Caudate nucleus (tissue), 63 donors: ENCODE measurements at places on chromosomes 5 and 9.

GRCh38 chr5:114565871-114566270, 204.0 kb downstream of the KCNN2 start:
- DNase-seq: no peak

GRCh38 chr9:1238407-1238806, 188.2 kb downstream of the DMRT2 start:
- DNase-seq: no peak

- DNase-seq: no peak
Measured at GRCh38 chr5:10936081-10936855, 175.2 kb upstream of the DAP start.

GRCh38 chr9:131020388-131020787, 11.4 kb downstream of the LAMC3 start:
- DNase-seq: no peak

DNA sequence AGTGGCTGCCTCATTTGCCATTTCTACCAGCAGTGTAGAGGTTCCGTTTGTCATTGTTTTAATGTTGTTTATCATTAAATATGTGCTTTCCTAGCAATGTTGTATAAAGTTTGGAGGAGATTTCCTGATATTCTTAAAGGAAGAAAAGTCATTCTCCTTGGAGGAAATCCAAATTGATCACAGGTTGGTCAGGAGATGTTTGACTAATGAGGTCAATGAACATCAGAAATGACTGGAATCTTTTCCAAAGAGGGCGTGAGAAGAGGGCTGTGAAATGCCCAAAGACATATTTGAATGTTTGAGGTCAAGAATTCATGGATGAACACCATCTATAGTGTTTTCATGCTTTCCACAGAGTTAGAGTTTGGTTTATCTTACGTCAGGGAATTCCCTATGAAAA, 471.3 kb downstream of the MAT2B start:
- no peak for DNase-seq

- DNase-seq: no peak
Measured at GRCh38 chr9:11871852-11872251, 821.3 kb upstream of the TYRP1 start.

DNA sequence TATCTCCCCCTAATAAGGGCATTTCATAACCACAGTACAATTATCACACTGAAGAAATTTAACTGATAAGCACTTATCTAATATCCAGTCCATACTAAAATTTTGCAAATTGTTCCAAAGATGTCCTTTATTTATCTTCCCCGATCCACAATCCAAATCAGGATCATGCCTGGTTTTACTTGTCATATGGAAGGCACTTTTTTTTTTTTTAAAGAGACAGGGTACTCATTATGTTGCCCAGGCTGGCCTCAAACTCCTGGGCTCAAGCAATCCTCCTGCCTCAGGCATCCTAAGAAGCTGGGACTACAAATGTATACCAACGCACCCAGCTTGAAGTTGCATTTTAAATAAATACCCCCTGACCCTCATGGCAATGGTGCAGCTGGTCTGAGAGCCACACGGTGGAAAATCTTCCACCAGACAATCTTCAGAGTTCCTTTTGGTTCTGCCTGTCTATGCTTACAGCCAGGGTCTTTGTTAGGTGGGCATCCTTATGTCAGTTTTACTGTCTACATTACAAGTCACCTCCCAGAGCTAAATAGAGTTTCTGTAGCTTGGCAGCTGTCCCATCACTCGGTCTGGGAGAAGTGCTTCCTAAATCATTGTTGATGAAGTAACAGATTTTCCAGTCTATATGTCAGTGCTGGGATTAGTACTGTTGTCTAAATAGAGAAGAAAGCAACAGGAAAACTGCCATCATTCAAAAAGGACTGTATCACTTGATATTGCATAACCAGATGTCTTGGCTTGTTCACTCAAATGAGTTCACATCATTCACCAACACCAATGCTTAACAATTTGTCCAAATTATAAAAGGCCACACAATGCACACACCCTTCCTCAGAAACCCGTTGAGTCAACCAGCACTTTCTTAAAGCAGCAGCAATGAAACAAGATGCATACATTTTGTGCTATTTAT, 26.4 kb downstream of the PTPN3 start:
- DNase-seq: no peak

DNA sequence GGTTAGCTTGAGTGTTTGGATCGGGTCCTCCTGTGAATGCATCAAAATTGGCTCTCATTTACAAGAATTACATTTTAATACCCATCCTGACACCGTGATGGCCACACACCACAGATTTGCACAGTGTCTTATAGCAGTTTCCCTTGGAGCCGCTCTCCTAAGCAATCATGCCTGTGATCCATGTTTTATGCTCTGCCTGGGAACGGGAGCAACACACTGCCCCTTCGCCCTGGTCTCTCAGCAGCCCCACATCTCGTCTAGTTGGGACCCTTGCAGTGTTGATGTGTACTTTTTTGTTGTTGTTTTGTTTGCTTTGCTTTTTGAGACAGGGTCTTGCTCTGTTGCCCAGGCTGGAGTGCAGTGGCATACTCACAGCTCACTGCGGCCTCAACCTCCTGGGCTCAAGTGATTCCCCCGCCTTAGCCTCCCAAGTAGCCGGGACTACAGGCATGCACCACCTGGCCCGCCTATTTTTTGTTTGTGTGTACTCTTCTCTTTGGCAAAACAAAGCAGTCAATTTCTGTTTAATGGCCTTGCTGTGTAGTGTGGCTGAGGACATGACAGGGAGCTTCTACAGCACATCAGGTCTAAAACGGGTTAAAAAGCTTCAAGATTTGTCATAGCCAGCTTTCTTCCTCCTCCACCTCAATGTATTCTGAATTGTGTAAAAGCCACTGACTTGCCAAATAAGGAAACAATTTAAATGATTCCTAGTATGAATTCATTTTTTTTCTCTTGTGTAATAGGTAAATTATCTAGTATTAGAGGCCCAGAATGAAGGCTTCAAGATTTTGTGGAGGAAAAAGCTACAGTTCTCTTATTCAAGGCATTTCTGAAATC, 101.6 kb upstream of the TBCA start:
- no peak for DNase-seq

DNA sequence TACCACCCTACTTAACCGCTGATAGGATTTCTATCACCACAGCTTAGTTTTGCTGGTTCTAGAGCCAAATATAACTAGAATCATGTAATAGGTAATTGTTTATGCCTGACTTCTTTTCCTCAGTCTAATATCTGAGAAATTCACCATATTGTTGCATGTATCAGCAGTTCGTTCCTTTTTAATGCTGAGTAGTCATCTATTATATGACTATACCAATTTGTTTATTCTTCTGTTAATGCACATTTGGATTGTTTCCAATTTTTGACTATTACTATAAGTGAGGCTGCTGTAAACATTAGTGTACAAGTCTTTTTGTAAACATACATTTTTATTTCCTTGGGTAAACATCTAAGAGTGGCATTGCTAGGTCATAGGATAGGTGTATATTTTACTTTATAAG, 25.9 kb downstream of the CSNK1G3 start:
- no peak for DNase-seq

DNA sequence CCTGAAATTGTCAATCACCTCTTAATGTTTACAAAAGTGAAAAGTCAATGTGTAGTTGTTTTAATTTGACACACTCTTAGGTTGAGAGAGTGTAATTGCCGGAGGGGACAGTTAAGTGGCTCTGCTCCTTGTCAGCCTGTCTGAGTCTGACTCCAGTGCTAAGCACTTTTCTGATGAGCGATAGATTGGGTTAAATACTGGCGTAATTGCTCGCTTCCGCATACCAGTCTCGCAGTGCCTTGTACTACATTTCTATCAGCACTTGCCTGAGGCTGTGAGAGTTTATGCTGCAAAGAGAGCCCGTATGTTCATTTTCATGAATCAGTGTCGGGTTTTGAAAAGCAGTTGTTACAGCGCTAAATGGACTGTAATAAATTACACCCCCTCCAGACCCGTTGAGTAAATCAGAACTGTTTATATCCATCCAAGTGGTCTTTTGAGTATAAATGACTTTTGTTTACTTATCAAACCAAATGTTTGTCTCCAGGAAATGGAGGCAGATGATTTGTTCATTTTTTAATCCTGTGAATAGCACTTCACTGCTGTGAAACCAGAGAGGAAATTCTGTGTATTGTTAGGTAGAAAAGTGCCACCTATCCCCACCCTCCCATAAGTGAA, 41.0 kb upstream of the DMRT3 start:
- DNase-seq: no peak

GRCh38 chr5:172325452-172325851, 41.9 kb upstream of the UBTD2 start:
- DNase-seq: no peak

DNA sequence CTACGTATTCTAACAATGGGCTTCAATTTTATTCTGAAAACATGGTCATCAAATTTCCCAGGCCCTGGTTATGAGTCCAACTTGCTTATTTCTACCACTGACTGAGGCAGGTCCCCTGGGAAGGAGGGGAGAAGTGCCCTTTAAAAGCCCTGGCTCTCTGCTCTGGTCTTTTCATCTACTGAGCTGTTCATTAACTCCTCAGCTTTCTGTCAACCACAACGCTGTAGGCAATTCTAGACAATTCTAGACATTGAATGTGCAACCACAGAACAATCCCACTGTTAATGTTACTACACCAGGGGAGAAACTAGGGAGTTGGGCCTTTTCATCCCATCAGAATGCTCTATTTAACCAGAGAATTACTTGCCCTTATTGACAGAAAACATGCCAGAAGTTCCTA, 10.0 kb downstream of the MOCS2 start:
- no peak for DNase-seq

- no peak for DNase-seq
Measured at GRCh38 chr5:143402017-143402552, 1.4 kb downstream of the NR3C1 start.

- no peak for DNase-seq
Measured at GRCh38 chr5:88780736-88781135, 102.2 kb downstream of the MEF2C start.

DNA sequence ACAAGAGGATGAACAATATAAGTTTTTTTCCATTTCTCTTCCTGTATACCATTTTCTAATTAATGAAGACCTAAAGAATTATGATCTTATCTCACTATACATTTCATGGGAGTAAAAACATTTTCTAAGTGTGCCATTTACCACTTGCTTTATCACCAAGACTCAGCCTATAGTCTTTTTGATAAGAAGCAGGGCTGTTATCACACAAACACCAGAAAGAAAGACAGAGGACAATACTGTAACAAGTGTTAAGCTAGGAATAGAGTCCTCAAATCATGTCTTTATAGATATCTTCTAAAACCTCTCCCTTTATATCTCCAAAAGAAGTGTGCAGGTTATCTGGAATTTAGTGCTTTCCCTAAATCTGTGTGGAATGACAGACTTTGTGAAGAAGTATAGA, 119.7 kb downstream of the FAM174A start:
- no peak for DNase-seq

DNA sequence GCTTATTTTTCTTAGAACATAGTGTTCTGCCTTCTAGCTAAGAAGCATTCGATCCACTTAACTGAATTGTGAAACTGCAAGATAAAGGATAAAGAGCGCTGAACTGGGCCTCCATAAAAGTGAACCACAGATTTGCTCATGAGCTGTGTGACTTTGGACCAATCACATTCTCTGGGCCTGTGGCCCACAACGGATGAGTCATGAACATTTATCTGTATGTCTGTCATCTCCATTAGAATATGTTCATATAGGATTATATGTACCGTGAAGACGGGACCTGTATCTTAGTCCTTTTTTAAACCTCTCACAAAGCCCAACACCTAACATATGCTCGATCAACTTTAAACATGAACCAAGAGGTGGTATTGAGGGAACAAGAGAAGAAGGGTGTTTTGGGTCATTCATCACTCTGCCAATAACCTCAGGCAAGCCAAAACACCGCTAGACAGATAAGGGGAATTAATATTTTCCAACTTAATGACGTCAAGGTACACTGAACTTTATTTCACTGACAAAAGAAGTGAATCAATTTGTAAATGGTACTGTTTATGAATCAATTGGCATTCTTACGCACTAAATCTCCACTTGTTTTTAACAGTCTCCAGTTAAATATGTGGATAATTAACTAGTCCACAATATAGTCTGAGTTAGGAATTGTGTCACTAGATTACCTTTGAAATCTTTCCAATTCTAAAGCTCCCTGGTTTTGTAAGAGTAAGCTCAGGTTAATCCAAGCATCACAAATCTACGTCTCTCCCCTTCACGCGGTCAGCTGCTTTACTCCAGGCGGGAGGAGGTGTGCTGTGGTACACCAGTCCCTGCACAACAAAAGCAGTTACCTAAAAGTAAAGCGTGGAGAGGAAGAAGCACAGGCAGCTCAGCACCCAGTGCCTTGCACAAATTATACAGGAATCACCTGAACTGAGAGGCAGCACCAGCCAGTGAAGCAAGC, 1.6 kb downstream of the TMEM245 start:
- no peak for DNase-seq

- no peak for DNase-seq
Measured at GRCh38 chr9:99114049-99114440, 9.1 kb downstream of the TGFBR1 start.

DNA sequence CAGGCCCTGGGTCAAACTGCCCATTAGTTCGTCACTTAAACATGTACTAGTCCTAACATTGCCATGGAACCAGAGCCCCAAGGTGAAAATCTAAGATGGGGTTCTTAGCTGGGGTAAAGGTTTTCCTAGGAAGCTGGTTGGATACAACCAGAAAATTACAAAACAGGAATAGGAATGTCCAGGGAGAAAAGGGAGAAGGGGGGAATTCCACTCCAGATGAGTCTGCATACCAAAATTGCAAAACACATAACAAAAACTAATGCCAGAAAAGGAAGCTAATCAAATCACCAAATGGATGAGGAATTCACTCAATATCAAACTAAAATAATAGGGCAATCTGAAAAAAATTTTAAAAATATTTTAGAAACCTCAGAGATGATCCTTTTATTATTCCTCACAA, 396.2 kb downstream of the EFNA5 start:
- no peak for DNase-seq

DNA sequence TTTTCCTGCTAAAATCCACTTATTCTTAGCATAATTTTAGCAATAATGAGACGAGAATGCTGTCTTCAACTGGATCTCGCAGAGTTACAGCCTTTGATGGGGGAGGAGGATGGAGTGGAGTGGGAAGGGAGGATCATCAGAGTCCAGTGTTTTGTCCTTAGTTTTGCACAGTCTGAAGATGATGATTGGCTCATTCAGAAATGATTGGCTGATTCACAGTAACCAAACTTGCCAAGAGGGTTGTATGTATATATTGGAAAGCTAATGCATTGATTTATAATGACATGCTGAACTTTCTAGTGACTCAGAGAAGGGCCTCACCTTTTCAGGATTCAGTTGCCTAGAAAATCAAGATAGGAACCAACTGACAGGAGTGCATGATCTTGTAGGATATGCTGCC, 448.0 kb downstream of the CCDC171 start:
- no peak for DNase-seq

DNA sequence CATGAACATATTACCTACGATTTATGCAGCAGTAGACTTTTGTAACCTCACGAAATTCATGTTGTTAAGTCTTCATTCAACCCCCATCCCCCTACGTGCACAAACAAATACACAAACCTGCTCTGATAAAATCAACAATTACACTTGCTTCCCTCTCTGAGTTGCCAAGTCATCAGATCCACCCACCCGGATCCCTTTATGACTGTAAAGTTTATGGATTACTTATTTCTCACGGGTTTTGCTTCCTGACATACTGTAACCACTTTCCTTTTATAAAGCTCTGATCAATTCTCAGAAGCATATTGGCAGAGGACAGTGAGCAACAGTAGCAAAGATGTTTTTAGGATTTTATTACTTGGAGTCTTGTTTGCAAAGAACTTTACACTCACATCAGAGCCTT, 70.5 kb downstream of the MLLT3 start:
- DNase-seq: no peak
